Large intestine (tissue), 12 donors: ENCODE measurements at places on chromosomes 3 and 15. TPM values are rescaled to one million over a fixed set of nuclear protein-coding genes. Genes with fewer than 3 reads are reported as not detected.

DNA sequence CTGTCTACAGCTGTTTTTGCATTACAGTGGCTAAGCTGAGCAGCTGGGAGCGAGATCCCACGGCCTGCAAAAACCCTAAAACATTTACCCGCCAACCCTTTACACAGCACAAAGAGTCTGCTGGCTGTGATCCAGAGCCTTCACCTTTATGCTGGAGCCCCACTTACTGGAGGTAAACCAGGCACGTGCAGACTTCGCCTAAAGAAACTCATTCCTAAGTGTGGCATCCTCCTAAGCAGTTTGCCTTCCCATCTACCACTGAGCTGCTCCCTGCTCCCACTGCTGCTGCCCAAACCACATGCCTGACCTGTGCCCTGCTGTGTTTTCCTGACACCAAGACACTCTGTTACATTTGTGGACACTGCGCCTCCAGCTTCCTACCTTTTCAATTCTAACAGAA is 53.0 kb downstream of the CHSY1 start:
- H3K27me3 ChIP-seq, result no peaks in the 10 kb centered on the region
- H3K36me3 ChIP-seq, result no peaks in the 10 kb centered on the region
- H3K4me1 ChIP-seq, result peaks cover 3% of the 10 kb centered on the region
- DNase-seq, result no peak

The VEPH1 gene
- polyA plus RNA-seq, result 0.63 TPM

The IGF2BP2 gene
- polyA plus RNA-seq, result 87.7 TPM

DNA sequence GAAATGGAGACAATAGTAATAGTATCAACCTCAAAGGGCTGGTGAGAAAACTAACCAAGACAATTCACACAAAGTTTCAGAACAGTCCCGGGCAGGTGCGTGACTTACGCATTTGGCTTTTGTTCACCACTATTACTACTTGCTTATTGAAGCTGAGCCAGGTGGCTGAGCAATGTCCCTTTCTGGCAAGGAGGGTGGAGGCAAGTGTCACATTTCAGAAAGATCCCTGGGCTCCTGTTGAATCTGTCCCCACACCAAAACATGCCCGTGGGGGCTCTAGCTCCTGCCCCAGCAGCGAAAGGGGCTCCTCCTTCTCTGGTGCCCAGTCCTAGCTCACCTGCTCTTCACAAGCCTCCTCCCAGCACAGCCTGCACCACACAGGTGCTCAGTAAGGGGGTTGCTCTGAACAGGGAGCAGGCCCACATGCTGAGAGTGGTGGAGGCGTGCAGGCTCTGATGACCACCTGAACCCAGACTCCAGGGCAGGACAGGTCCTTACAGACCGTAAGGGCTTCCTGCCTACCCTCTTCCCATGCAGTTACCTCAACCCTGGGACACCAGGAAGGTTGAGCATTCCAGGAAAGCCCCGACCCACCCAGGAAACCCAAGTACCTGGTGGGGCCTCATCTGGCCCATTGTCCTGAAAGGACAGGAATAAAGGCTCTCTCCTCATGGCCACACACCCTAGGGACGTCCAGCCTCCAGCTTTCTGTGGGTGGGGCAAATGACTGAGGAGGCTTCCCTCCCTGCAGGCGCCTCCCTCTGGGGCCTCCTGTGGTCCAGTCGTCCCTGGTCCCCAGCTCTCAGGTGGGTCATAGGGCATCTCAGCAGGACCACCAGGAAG is 32.6 kb downstream of the SEMA7A start:
- peaks cover 15% of the 10 kb centered on the region for H3K27me3 ChIP-seq
- no peak overlapping the region for H3K4me3 ChIP-seq
- H3K4me1 ChIP-seq, result peaks cover 15% of the 10 kb centered on the region
- no peak for DNase-seq
- H3K27ac ChIP-seq, result no peak overlapping the region

The GOLGA8N gene
- polyA plus RNA-seq, result 20.7 TPM

DNA sequence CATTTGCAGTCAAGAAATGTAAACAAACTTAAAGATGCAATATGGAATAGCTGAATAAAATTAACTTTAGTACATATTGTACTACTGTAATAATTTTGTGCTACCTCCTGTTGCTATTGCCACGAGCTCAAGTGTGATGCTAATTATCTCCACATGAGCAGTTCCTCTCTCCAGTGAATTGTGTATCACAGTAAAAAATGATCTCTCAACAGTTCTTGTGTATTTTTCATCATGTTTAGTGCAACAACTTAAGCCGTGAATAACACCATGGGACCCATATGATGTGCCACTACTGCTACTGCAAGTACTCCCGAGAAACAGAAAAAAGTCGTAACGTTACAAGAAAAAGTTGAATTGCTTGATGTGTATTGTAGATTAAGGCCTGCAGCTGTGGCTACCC is 12.4 kb downstream of the RIOX2 start:
- no peak overlapping the region for H3K27ac ChIP-seq
- H3K36me3 ChIP-seq, result peaks cover 32% of the 10 kb centered on the region
- no peaks in the 10 kb centered on the region for H3K27me3 ChIP-seq
- no peak overlapping the region for H3K4me3 ChIP-seq
- no peak for DNase-seq
